ENCODE measurements at places on chromosomes 2 and 18. TPM values are rescaled to one million over a fixed set of nuclear protein-coding genes. Genes with fewer than 3 reads are reported as not detected.

DNA sequence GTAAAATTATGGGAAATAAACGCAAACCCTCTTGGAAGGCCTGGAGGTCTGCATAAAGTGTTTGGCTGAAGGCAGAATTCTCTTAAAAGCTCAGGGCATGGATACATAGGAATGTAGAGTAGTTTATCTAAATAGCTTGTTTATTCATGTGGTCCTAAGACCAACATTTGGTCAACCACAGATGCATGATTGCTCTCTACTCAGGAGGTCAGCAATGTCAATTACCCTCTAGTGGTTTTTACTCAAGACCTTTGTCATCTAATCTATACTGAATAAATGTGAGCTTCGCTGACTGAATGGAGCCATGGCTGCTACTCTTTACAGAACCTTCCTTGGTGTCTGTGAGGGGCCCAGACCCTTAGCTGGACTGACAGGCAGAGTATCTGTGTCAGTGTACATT lies 139.8 kb downstream of the ATL2 start:
- DNase-seq = no peak

- no peak for DNase-seq
These were observed 85.1 kb downstream of the NCKAP5 start for GRCh38 chr2:133483181-133483580.

DNA sequence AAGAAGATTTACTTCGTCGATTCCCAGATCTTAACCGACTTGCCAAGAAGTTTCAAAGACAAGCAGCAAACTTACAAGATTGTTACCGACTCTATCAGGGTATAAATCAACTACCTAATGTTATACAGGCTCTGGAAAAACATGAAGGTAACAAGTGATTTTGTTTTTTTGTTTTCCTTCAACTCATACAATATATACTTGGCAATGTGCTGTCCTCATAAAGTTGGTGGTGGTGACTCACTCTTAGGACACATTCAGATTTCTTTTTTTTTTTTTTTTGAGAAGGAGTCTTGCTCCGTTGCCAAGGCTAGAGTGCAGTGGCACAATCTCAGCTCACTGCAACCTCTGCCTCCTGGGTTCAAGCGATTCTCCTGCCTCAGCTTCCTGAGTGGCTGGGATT lies 26.8 kb downstream of the MSH2 start:
- DNase-seq = no peak

CHRND gene
- total RNA-seq = not detected

DNA sequence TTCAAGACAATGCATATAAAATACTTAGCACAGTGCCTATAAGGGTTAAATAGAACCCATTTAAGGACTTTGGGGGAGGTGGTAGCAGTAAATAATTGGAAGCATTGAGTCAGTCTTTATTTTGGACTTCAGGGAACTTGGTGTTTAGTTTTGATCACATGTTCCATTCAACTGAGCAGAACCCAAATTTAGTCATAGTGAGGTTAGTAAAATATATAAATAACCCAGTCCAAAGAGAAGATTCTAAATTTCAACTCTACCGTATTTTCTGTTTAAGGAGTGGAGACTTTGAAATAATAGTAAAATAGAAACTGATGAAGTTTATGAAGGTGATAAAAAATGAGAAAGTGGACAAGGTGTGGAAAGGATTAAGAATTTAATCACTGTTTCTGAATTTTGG lies 19.7 kb downstream of the TWSG1 start:
- no peak for DNase-seq

- peak; percentile 40 for DNase-seq
These were observed 27.4 kb upstream of the NMUR1 start for GRCh38 chr2:231557571-231558217.

GRCh38 chr2:239727776-239728600 lies 297.2 kb downstream of the NDUFA10 start:
- DNase-seq = no peak

PLA2R1 gene
- 1.1 TPM for total RNA-seq

All from endothelial cell (in vitro differentiated cells).